ENCODE measurements at places on chromosomes 3 and 15.
A peak's percentile ranks its signal among the peaks of the same experiment; 100 is the strongest.

- peak; percentile 29 for DNase-seq
Measured at GRCh38 chr15:88074386-88074785, 182.2 kb downstream of the NTRK3 start.

DNA sequence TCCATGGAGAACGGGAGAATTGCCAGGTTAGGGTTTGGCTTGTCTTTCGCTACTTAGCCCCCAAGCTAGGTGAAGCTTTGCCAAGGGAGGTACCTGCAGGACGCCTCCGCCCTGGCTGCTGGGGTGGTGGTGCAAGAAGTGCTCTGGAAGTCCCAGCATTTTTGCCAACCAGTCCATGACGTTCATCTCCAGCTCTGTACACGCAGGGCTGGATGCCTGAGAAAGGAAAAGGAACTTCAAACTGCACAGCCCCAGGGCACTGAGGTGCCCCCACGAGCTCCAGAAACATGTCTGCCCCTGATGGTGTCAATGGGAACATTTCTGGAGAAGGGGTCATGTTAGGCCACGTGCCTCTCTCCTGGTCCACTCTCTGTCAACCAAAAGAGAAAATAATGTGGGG, 8.2 kb downstream of the HDC start:
- DNase-seq: no peak

DNA sequence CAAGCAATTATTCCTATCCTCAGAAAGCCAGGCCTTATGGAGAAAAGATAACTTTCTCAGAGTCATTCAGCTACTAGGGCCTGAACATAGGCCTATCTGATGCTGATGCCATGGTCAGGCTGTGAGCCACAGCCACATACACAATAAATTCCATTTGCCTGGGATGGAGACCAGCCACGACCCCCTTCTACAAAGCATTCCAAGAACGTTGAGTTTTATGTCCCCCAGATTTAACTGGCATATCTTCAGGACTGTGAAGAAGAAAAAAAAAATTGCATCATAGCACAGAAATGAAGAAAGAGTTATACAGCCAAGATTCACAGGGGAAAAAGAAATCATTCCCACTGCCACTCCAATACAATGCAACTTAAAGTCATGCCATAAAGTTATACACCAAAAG, 100.0 kb downstream of the THBS1 start:
- no peak for DNase-seq

GRCh38 chr3:16119887-16120286, 54.6 kb upstream of the GALNT15 start:
- DNase-seq: no peak
